Stimulated activated CD4-positive, alpha-beta T cell treated with anti-CD3 and anti-CD28 coated beads, Interleukin-1b, Interleukin-23, amount 100 ng/mL, for 4 hours (primary cell): ENCODE measurements at places on chromosomes 1 and 21.

- no peak for DNase-seq
Observed at GRCh38 chr21:38376235-38376634, 119.4 kb downstream of the KCNJ15 start.

GRCh38 chr1:201217146-201217545, 26.5 kb downstream of the IGFN1 start:
- DNase-seq: no peak

DNA sequence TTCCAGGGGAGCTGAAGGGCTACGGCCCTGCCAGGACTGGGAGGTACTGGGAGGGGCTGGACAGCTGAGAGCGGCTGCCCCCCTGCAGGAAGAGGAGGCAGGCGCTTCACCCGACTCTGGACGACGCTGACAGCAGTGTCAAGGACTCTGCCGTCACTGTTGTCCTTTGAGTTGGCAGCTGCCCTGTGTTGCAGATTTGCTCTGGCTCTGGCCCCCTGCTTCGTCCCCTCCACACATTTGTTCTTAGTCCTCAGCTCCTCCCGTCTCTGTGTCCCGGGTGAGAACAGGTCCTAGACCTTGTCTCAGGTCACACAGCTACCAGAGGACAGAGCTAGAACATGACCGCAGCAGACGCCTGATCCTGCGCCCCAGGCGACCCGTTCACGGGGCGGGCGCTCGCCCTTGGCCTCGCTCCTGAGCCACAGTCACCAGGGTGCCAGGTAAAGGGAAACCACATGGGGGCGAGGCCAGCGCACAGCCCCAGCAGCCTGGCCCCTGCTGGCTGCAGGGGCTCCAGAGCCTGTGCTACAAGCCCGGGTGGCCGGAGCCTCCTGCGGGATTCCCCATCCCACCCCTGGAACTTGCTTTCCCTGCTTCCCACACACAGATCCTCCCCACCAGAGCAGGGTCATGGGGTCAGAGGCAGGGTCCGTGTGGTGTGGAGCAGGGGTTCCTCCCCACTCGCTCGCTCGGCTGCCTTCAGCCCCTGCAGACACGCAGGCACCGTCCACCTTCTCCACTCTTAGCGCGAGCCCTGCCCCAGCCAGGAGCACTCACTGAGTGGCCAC, 10.7 kb upstream of the NPHP4 start:
- DNase-seq: no peak

- DNase-seq: no peak
Observed at GRCh38 chr1:65231718-65232330, 77.5 kb upstream of the DNAJC6 start.

DNA sequence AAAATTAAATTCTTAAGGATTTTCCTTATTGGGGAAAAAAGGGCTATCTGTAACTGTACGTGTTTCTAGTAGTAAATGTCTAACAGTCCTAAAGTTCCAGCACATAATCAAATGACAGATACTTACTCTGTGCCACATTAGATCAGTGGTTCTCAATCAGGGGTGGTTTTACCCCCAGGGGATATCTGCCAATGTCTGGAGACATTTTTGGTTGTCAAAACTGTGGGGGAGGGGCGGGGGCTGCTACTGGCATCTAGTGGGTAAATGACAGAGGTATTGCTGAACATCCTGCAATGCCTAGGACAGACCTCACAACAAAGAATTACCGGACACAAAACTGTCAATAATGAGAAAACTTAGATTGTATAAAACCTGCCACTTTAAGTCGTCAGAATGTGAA, 33.4 kb upstream of the PTPRC start:
- no peak for DNase-seq

DNA sequence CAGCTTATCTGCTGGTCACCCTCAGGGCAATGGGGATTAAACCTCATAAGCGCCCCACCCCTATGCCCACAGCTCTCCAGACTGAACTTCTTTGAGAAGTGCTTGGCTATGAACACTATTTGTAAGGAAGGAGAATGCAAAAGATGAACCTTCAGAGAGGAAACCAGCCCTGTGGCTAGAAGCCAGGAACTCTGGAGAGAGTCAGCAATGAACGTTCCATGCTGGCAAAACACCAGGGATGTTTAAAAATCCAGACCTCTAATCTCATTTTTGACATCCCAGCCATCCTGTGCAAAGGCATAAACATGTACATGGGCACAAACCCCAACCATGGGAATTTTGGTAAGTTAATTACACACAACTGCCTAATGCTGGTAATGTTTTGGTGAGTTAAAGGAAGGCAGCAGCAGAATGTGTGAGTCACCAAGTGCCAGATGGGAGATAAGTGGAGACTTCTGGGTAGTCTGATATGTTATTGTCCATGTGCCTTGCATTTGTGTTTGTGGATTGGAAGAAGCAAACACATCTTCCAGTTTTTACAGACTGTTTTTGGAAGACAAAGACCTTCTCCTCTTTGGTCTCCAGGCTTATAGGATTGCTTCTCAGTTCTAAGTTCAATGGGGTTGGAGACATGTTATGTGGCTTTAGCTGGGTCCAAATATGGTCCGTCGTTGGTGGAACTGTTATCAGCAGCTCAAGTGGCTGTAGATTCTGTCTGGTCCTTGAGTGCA, 174.1 kb upstream of the ETV3 start:
- no peak for DNase-seq

DNA sequence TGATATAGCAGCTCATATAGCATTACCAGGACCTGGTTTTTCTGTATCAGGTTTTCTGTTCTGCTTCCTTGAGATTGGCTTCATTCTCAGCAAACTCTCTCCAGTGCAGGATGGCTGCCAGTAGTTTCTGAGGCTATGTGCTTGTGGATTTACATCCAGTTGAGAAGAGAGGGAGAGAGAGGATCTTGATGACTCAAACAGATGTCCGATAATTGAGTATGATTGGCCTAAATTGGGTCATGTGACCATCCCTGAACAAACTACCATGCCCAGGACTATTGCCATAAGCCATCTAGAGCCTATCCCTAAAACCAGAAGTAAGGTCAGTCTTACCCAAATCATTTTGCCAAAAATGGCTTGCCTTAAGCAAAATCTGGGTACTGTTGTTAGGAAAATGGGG, 18.1 kb upstream of the PSMA5 start:
- DNase-seq: no peak

GRCh38 chr1:22711591-22712501, 1.2 kb downstream of the EPHB2 start:
- no peak for DNase-seq

GRCh38 chr1:41537251-41537650, 52.8 kb upstream of the EDN2 start:
- DNase-seq: no peak

DNA sequence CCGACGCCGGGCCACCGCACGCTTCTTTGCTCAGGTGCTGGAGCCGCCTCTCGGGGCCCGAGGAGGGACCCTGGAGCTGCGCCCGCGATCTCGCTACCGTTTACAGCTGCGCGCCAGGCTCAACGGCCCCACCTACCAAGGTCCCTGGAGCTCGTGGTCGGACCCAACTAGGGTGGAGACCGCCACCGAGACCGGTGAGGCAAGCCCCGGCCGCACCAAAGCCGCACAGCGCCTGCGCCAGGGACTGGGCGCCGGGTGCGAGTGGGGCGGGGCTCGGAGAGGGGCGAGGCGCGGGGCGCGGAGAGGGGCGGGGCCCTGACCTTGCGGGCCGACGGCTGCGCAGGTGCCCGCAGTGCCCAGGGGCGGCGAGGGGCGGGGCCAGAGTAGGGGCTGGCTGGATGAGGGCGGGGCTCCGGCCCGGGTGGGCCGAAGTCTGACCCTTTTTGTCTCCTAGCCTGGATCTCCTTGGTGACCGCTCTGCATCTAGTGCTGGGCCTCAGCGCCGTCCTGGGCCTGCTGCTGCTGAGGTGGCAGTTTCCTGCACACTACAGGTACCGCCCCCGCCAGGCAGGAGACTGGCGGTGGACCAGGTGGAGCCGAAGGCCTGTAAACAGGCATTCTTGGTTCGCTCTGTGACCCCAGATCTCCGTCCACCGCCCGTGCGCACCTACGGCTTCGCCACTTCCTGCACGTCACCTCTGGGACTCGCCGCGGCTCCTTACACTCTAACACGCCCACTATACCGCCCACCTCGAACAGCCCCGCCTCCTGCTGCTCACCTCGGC, 9.8 kb upstream of the CDC20 start:
- DNase-seq: peak; percentile 29

DNA sequence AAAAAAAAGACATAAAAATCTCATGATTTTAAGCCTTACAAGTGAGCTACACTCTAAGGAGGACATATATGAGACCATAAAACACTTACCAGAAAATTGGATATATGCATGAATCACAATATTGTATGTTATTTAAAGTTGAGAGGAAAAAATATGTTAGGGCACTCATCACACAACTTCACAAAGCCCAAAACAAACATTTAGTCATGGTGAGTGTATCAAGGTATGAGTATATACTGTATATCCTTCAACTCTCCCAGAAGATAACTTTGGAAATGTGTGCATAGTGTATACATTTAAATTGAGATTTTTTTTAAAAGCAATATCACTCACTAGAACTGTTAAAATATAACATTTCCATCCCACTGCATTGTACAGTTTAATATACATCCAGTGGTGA, 259.3 kb downstream of the SRGAP2C start:
- DNase-seq: no peak

- no peak for DNase-seq
Observed at GRCh38 chr1:235423214-235423652, 56.0 kb downstream of the TBCE start.

- no peak for DNase-seq
Observed at GRCh38 chr1:22221233-22221780, 78.4 kb upstream of the WNT4 start.

GRCh38 chr21:32198384-32198783, 80.5 kb downstream of the MIS18A start:
- DNase-seq: no peak

- DNase-seq: no peak
Observed at GRCh38 chr1:203512848-203513584, 19.1 kb downstream of the OPTC start.

GRCh38 chr1:35180776-35181374, 12.1 kb downstream of the SFPQ start:
- no peak for DNase-seq

DNA sequence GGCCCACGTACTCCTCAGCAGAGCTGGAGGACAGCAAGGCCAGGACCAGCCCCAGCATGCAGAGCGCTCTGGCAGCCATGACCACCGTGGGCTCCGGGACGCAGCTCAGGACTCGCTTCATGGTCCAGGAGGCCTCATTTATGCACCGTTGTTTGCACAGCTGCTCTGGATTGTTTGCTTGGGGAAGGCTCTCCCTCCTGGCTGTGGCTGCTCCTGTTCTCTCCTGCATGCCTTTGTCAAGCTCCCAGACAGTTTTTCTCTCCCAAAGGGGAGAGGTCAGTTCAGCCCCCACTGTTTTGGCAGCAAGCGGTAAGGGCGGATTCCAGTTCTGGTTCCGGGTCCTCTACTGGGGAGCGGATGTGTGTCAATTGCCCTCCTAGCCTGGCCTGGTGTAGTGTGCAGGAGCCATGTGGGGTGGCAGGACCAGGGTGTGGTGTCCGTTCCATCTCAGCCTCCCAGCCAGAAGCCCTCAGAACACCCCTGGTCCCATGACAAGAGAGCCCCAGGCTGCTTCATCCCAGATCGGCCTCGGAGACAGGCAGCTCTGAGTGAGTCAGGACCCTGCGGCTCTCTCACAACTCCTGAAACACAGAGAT, at the start of gene TFF3:
Gene TFF3, minus strand, starts transcription at position 114 of the 596 bp plus-strand sequence. Its CDS starts 35 bp downstream, at position 79.
- DNase-seq: no peak

DNA sequence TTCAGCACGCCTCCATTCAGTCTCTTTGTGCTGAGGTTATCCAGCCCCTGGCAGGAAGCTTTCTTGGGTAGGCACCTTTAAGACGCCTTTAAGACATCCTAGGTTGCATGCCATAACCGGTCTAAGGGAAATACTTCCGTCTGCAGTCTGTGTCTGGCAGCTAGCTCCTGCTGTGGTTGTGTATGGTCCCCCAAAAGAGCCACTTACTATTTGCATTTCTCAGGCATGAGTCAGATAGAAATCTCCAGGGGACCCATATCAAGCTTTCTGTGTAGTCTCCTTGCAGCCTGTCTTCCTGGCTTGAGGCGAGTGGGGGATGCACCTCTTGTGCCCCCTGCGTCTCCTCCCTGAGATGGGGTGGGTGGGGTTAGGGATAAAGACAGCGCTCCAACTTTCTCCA, 10.0 kb upstream of the RYR2 start:
- no peak for DNase-seq

- no peak for DNase-seq
Observed at GRCh38 chr1:220153147-220153546, 59.2 kb downstream of the IARS2 start.

- DNase-seq: no peak
Observed at GRCh38 chr21:34726627-34727337, 58.0 kb downstream of the CLIC6 start.

- DNase-seq: no peak
Observed at GRCh38 chr1:230818901-230819300, 49.4 kb downstream of the C1orf198 start.

DNA sequence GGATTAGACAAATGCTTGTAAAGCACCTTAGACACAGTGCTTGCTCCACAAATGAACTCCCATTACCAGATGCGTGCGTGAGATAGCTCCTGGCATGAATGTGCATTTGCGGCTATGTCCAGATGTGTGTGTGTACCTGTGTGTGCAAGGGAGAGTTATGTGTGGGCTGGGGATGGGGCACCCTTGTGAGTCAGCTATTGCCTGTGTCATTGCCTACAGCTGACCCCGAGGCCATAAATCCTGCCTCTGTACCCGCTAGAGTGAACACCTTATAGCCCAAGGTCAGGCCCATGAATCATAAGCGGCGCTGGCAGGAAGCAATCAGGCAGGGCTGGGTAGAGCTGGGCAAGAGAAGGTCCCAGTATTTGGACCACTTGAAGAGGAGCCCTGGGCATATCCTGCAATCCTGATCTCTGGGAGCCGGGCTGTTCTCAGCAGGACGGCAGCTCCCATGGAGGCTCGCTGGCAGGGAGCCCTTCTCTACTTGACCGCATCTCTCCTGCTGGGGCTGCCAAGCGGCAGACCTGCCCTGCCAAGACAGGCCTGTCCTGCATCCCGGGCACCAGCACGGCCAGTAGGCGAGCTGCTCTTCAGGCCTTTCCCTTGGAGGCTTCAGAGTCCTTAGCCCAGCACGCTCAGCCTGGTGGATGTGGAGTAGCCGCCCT, 86.4 kb downstream of the TMEM53 start:
- no peak for DNase-seq

- peak; percentile 14 for DNase-seq
Observed at GRCh38 chr1:232952514-232953499, 2.4 kb downstream of the NTPCR start.

- DNase-seq: no peak
Observed at GRCh38 chr1:213533125-213533524, 454.6 kb upstream of the PROX1 start.

GRCh38 chr1:156608036-156608674, 6.9 kb upstream of the GPATCH4 start:
- DNase-seq: no peak
